ENCODE measurements at places on chromosomes 11 and 22.
A peak's percentile ranks its signal among the peaks of the same experiment; 100 is the strongest.

GRCh38 chr11:61820174-61820573 lies 3.4 kb upstream of the FADS1 start:
- DNase-seq: peak; percentile 37

- no peak for DNase-seq
Measured at GRCh38 chr11:122126024-122126688, 10.1 kb upstream of the BLID start.

- DNase-seq: no peak
Measured at GRCh38 chr11:64611869-64612646, 21.0 kb downstream of the SLC22A12 start.

GRCh38 chr11:1650918-1651262 lies 21.3 kb downstream of the KRTAP5-5 start:
- no peak for DNase-seq

DNA sequence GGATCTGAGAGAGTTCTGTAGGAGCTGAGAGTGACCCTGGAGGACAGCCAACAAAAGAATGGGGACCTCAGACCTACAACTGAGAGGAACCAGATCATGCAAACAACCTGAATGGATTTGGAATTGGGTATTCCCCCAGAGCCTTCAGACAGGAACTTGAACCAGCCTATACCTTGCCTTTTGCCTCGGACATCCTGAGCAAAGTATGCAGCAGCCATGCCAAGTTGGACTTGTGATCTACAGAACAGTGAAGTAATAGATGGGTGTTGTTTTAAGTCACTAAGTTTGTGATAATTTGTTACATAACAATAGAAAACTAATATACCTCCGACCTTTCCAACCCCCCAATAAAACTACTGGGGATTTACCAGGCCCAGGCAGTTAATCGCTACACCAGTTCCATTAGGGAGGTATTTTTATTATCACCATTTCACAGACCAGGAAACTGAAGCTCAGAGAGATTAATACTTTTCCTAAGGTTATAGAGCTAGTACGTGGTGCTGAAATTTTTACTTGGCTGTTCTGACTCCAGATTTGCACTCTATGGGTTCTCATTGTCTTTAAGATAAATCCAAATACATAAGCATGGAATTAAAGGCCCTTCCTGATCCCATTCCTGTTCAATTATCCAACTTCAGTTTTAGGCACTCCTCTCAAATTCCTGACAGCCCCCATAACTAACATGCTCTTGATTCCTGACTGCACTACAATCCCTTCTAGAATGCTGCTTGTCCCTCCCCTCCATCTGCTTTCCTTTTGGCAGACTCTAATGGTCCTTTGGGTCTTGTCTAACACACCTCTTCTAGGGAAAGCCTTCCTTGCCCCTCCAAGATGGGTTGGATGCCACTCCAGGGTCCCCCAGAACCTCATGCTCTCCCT lies 1.7 kb upstream of the RASSF10 start:
- no peak for DNase-seq

- no peak for DNase-seq
Measured at GRCh38 chr22:43592476-43592875, 180.7 kb downstream of the MPPED1 start.

GRCh38 chr22:36738416-36739020 lies 35.0 kb upstream of the CACNG2 start:
- no peak for DNase-seq

- DNase-seq: no peak
Measured at GRCh38 chr11:130109386-130109785, 39.7 kb downstream of the APLP2 start.

DNA sequence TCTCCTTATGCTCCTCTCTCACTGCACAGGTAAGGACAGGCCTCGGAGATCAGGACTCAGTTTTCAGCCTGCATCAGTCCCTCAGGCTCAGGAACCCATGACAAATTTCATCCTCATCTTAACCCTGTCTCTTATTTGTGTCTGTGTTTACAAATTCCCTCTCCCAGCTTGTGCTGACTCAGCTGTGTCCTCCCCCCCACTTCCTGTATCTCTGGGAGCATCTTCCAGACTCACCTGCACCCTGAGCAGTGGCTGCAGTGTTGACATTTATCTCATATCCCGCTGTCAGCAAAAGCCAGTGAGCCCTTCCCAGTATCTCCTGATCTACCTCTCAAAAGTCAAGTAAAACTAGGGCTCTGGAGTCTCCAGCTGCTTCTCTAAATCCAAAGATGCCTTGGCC lies 65.6 kb upstream of the VPREB1 start:
- no peak for DNase-seq

DNA sequence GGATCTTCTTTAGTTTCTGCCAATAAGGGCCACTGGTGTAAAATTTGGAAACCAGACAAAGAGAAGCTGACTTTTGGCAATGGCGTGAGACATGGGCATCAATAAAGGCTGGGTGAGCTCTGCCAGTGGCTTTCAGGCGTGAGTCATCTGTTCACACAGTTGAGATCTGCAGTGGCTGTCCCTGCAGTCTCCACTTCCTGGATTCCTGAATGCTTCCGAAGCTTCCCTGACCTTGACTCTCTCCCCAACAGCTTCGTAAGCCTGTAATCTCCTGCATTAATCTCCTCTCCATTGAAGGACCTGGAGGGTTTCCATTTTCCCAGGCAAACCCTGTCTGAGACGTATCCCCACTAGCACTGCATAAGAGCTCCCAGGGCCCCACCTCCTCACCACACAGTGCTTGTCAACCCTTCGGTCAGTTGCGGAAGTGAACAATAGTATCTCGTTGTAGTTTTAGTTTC lies 574.7 kb downstream of the TBC1D22A start:
- DNase-seq: no peak

- no peak for DNase-seq
Measured at GRCh38 chr11:129291546-129291945, 84.1 kb upstream of the BARX2 start.

DNA sequence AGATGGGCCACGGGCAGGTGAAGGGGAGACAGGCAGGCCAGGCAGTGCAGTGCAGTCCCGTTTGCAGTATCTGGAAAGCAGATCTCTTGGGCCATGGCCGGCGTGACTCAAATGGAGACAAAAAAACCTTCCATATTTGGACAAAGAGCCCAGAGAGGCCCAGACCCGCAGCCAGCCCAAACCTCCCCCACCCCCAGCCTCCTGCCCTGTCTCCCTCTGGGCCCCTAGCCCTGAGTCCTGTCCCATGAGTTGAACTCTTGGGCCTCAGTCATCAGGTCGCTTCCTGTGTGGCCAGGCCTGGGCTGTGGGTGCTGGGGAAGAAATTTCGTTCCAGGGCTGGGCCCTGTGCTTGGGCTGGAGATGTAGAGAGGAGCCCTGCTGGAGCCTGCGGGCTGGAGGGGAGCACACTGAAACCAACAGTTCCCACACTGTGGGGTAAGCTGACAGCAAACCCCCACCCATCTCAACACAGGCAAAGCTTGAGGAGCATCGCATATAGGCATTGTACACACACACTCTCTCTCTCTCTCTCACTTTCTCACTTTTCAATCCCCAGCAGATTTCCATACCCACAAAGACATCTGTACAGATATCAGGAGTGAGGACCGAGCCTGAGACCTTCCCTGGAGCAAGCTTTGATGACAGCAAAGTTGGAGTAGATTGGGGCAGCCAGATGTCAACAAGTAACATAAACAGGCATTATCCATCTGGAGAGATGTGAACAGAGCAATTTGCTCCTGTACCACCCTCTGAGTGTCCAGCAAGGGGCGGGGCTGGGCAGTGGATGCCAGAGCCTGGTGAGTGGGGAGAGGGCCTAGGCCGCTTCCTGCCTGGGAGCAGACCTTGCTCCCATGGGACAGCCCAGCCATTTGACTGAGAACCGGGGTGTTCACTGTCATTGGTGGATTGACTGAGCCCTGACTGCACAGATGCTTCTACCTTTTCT lies 17.2 kb downstream of the ARHGEF17 start:
- DNase-seq: no peak

DNA sequence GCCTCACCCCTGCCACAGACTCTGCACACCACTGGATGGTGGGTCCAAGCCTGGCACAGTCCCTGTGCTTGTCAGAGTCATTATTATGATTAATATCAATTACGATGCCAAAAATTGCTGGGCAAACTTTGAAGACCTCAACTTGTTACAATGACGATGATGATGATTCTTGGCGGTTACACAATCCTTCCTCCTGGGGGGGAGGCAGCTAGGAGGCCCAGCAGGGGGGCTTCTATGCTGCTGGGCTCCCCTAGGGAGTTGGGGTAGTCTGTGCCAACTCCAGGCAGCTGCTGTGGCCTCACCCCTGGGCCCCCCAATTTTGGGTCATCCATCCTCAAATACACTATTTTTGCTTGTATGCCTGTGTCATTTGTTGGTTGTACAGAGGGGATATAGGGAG lies 12.0 kb downstream of the SLC35E4 start:
- no peak for DNase-seq

DNA sequence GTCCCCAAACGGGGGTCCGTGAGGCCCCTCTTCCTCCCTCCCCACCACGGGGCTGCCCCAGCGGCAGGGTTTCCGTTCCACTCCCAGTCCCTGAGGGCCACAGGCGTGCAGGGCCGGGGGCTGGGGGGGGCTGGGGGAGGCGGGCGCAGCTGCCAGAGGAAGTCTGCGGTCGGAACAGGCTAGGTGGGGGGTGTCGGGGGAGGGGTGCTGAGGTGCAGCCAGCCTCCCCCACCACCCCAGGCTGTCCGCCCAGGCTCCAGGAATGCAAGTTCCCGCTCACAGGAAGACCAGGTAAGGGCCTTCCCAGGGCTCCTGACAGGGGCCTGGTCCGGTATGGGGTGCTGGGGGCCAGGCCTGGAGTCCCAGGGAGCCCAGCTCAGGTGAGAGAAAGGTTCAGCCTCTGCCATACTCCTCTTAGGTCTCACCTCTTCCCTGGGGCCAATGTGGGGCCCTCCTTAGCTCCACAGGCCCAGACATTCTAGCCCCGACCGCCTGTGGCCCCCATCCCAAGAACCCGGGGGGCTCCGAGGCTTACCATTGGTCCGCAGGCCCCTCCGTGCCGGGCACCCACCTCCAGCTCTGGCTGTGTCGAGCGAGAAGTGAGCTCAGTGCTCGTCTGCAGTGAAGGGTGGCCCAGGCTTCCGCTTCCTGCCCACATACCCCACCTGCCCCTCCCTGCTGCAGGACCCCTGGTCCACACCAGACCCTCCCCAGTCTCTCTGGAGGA lies at the start of gene PTPRCAP:
PTPRCAP (minus strand) TSS at position 601 of the 727 bp plus-strand sequence; CDS start at position 538, 63 bp downstream.
- no peak for DNase-seq

- no peak for DNase-seq
Measured at GRCh38 chr11:55714982-55715888, 53.2 kb downstream of the OR4C6 start.

- DNase-seq: no peak
Measured at GRCh38 chr11:17905477-17905876, 107.4 kb downstream of the SERGEF start.

GRCh38 chr22:21989049-21989448 lies 6.5 kb upstream of the TOP3B start:
- no peak for DNase-seq

GRCh38 chr11:123362186-123362585 lies 67.9 kb upstream of the GRAMD1B start:
- DNase-seq: no peak

DNA sequence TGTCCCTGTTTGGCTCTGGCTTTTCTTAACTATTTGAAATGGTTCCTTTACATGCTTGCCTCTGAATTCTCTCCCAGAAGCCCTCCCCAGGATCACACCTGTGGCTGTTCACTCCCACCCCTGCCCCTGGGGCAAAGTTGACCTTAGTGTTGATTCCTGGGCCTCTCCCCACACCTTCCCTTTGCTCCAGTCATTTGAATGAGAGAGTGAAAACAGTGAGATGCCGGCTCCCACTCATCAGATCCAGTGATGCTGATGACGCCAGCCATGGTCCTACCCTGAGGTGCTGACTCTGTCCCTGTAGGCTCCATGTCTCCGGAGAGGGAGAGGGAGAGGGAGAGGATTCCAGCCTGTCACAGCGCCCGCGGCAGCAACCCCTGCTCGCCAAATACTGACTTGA lies 40.7 kb downstream of the LRP5 start:
- no peak for DNase-seq

DNA sequence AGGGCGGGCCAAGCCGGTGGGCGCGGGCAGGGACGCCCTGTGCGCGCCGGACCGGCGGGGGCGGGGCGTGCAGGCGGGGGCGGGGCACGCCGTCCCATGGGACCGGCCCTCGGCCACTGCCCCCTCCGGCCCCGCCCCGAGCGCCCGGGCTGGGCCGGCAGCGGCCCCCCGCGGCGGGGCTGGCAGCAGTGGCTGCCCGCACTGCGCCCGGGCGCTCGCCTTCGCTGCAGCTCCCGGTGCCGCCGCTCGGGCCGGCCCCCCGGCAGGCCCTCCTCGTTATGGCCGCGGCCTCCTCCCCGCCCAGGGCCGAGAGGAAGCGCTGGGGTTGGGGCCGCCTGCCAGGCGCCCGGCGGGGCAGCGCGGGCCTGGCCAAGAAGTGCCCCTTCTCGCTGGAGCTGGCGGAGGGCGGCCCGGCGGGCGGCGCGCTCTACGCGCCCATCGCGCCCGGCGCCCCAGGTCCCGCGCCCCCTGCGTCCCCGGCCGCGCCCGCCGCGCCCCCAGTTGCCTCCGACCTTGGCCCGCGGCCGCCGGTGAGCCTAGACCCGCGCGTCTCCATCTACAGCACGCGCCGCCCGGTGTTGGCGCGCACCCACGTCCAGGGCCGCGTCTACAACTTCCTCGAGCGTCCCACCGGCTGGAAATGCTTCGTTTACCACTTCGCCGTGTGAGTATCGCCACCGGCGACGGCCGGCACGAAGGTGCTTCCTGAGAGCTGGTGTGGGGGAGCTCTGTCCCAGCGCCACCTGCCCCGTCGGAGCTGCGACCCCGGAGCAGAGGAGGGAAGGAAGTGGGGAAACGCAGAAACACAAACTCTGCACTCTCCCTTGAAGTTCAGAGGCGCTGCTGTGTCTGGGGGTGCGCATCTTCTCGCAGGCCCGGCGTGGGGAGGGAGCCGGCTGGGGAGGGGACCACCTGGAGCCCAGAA lies at the start of gene KCNQ1:
KCNQ1 (plus strand) TSS at position 188 of the 925 bp plus-strand sequence; CDS start at position 279, 91 bp downstream.
- DNase-seq: no peak

GRCh38 chr22:27507111-27507611 lies 294.4 kb downstream of the MN1 start:
- DNase-seq: no peak

- DNase-seq: peak; percentile 40
Measured at GRCh38 chr11:13343931-13344717, 66.5 kb downstream of the BMAL1 start.

GRCh38 chr11:35042913-35043312 lies 96.1 kb upstream of the CD44 start:
- DNase-seq: no peak

- DNase-seq: no peak
Measured at GRCh38 chr11:63931876-63932275, 6.9 kb upstream of the NAA40 start.

- no peak for DNase-seq
Measured at GRCh38 chr11:44563711-44564110, 1.8 kb upstream of the CD82 start.

- DNase-seq: no peak
Measured at GRCh38 chr11:12687740-12688139, 13.5 kb downstream of the TEAD1 start.

GRCh38 chr22:32048069-32048468 lies 5.0 kb downstream of the SLC5A1 start:
- no peak for DNase-seq

DNA sequence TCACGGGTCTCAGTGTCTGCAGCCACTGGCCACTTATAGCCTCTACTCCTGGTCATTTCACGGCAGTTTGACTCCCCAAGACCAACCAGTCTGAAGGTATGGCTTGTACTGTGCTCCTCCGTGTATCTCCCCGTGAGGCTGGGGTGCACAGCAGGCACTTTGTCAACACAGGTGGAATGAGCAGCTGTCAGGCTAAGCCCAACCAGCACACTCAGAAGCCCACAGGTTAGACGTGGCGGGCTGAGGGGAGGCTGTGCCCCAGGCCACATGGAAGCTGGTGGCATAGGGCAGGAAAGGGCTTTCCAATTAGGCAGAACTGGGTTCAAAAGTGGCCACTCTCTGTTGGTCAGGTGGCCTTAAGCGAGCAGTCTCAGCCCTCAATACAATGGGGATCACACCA lies 7.0 kb downstream of the TP53I11 start:
- DNase-seq: no peak

Measured in hematopoietic multipotent progenitor cell treated with erythropoietin and hydrocortisone succinate and interleukin-3 and kit ligand, for 17 days (in vitro differentiated cells).